ENCODE measurements at places on chromosomes 6 and 20.

- no peak for DNase-seq
These were observed 912.2 kb upstream of the ADGRB3 start for GRCh38 chr6:67722861-67723261.

GRCh38 chr6:10586302-10586701 is 65.2 kb downstream of the GCNT2 start:
- no peak for DNase-seq

- DNase-seq: no peak
These were observed 933.7 kb upstream of the GJE1 start for GRCh38 chr6:141199074-141199473.

DNA sequence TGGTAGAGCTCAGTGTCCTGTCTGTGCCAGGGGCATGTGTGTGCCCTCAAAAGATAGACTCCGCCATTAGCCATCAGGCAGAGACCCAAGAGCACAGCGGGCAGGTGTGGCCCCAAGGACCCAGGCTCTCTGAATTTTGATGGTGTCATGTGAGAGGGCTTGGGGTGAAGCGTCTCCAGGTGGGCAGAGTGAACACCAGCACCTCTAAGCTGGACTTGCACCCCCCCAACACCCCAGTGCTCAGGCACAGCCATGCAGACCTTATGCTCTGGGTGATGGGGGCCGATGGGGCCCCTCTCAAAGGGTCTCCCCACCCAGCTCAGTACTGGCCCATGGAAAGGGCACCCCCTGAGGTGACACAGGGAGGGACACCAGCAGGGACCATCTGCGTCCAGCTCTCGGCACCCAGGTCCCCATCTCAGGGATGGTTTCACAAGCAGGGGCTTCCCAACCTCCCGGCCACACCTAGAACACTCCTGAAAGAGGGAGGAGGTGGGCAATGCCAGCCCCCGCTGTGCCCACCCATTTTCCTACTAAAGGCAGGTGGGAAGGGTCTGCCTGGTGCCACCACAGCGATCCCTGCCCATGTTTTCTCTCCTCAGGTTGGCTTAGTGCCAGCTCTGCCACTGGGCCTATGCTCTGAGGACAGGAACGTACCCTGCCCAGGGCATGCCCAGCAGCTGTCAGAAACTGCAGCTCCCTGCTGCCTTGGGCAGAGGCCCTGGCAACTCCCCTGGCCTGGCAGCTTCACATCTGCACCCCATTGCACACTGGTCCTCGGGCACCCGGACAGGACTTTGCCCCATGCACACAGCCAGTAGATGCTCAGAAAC is 3.5 kb downstream of the CST7 start:
- DNase-seq: no peak

- DNase-seq: no peak
These were observed 874.2 kb downstream of the TFAP2A start for GRCh38 chr6:9540534-9541126.

DNA sequence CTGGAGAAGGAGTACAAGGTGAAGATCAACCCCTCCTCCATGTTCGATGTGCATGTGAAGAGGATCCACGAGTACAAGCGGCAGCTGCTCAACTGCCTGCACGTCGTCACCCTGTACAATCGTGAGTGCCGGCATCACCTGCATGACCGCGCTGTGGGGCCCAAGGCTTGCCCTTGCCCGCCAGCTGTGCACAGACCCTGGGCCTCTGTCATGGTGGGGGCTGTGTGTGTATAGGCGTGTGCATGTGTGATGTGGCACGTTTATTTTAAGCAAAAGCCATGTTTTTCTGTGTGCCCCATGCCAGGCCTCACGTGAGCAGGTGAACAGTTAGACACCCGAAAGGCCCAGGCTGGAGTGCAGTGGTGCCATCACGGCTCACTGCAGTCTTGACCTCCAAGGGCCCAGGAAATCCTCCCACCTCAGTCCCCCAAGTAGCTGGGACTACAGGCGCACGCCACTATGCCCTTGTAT is 36.3 kb downstream of the PYGB start:
- DNase-seq: no peak

DNA sequence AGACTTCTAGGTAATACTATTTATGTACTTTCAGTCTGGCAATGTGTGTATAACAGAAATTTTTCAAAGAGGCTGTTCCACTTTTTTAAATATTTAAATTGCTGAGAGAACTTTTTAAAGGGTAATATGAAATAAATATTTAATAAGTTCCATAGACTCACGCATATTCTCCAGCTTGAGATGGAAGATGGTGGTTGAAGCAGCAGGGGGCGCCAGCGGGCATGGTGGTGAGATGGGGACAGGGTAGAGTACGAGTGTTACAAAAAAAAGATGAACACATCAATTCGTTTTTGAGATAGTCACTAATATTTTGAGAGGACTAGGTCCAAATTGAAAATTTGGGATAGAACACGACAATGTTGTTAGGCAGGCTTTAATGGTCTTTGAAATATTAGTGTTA is 68.4 kb downstream of the RSPO3 start:
- peak; percentile 31 for DNase-seq

DNA sequence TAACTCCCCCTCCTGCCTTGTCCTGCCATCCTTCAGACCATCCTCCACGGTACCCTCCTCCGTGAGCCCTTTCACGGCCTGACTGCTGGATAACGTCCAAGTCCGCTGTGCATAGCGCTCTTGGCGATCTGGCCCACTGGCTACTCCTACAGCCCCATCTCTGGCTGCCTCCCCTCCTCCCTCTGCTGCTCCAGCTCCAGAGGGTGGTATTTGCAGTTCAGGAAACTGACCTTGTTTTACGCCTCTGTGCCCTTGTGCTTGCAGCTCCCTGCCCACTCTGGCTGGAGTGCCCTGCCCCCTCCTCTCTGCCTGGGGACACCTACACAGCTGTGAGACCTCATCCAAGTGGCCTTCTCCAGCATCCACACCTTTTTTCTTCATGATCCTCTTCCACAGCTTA is 6.5 kb upstream of the RREB1 start:
- no peak for DNase-seq

DNA sequence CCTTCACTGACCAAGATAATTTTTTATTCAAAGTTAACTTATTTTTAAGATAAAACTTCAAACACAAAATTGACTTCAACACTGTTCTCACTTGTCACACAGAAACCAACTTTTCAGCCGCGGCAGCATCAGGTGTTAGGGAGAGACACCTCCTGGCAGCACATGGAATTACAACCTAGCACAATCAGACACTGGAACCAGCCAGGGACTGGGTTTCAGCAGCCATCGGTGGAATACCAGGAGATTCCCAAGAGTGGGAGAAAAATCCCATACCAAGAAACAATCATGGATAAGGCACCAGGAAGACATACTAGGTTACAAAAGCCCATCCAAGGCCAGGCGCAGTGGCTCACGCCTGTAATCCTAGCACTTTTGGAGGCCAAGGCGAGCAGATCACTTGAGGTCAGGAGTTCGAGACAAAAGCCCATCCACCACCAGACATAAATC is 70.0 kb downstream of the SNX5 start:
- DNase-seq: peak; percentile 63

Measured in CD4-positive, alpha-beta T cell treated with Interleukin-4 for 4 hours (primary cell).